Astrocyte (in vitro differentiated cells and primary cell): ENCODE measurements at places on chromosomes 6 and 20.

GRCh38 chr20:22507240-22507961 is 77.0 kb downstream of the FOXA2 start:
- DNase-seq, result no peak

- DNase-seq, result no peak
These were observed 249.7 kb upstream of the HS3ST5 start for GRCh38 chr6:114592506-114592905.

GRCh38 chr20:58393299-58393698 is 4.3 kb downstream of the VAPB start:
- peak; percentile 48 for DNase-seq

DNA sequence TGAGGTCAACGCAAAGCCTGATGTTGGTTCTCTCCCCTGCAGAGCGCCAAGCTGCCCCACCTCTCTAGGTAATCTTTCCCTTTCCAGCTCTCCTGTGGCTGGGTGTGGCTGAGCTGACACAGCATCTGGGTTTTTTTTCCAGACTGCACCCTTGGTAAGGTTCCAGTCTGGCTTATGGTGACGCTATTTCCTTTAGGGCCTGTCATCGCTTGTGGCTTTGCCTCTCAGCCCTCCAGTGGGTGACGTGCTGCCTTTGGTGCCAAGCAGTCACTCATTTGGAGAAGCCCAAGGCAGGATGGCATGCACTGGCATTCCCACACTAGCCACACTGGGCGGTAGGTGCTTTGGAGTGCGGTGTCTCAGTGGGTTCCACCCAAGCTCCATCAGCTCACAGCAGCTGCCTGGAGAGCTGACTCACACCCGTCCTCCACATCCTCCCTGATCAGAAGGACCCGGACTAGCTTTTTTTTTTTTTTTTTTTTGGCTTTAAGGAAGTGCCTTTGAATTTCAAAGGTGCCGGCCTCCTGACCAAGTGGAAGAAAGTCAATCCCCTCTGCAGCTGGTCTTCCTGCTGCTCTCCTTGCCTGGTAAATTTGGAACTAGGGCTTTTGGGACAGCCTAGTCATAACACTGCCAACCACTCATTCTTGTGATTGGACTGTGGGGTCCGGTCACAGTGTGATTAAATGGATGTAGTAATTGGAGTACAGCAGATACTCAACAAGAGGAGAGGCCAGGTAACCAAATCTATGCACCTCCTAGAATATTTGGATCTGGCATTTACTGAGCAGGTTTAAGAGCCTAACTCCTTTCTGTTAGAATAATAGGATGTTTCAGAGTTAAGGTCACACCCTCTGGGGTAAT is 153.6 kb downstream of the CD83 start:
- peak; percentile 97 for DNase-seq

- no peak for DNase-seq
These were observed 8.1 kb upstream of the DLGAP4 start for GRCh38 chr20:36298061-36298460.

DNA sequence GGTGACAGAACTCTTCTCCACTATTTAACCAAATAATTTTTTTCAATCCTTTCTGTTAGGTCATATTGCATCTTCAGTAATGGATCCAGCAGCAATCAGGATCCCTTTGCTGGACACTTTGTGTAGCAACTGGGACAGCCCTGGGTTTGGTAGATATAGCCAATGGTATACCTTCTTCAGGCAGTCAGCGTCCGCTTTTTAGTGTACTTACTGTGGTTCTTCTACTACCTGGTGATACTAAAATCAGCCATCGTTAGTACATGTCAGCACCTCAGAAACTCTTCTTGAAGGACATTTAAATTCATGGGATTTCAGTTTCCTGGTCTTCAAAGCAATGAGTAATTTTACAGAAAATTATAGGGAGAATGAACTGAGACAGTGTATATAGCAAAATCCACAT is 93.5 kb downstream of the ADGRG6 start:
- no peak for DNase-seq

DNA sequence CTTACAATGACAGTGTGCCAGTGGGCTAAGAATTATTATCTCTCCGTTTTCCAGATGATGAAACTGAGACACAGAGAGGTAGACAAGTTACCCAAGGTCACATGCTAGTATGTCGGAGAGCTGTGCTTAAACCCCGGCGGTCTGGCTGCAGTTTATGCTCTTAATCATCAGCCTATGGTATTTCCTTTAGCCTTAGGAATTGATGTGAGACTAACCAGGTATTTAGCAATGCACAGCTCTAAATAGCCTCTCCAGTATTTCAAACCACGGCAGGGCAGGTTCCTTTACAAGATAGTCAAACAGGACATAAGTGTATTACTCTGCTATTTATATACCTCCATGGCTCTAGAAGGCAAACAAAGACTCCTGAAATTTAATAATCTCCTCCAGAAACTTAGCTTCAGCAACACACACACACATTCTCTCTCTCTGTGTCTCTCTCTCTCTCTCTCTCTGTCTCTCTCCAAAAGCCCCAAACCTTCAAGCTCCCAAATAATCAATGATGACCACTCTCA is 142.0 kb upstream of the ZNF217 start:
- DNase-seq, result peak; percentile 98

DNA sequence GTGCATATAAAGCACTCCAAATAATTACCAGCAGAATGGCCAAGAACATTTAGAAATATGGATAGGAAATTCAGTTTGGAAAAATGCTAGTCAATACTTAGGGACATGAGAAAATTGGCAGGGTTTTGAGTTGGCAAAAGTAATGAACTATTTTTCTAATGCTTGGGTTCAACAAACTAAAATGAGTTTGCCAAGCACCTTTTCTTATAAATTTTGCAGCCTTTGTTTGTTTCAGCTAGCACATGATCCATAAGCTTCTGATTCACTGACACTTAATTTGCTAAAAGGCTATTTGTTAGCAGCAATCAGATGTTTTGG is 324.8 kb downstream of the QKI start:
- DNase-seq, result no peak

DNA sequence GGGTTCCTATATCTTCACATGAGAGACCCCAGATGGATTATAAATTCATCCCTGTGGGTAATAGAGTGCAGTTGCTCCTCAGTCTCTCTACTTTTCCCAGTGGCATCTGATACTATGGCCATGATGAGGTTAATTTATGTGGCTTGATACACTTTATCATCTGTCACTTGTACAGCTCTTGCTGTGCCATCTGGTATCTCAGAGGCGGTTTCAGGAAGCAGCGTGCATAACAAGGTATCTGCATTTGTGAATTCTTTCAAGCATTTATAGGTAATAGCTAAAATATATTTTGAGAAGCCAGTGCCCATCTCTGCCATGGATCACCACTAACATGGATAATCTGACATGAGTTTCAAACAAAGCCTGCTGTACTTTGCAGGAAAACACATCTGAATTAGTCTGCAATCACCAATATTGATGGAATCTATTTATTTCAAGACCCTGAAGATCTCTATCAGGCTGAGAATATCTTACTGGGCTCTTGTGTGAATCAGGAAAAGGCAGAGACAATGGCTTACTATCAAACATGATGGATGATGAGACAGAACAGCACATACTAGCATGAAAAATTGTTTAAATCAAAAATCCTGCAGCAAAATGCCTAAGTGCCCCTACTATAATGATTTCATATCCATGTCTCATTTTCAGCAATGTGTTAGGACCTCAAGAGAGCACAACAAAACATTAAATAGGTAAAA is 548.7 kb upstream of the MAP3K7 start:
- DNase-seq, result no peak
